ENCODE measurements at places on chromosomes 2 and 18. TPM values are rescaled to one million over a fixed set of nuclear protein-coding genes. Genes with fewer than 3 reads are reported as not detected.

The GREB1 gene
- polyA plus RNA-seq: 0.09 TPM

- H3K27me3 ChIP-seq: no peaks in the 10 kb centered on the region
- no peaks in the 10 kb centered on the region for H3K36me3 ChIP-seq
- H3K27ac ChIP-seq: no peak overlapping the region
- no peak overlapping the region for H3K4me3 ChIP-seq
- no peak for DNase-seq
These were observed 341.0 kb upstream of the KYNU start for GRCh38 chr2:142536492-142536891.

The SKA1 gene
- 1.6 TPM for polyA plus RNA-seq

DNA sequence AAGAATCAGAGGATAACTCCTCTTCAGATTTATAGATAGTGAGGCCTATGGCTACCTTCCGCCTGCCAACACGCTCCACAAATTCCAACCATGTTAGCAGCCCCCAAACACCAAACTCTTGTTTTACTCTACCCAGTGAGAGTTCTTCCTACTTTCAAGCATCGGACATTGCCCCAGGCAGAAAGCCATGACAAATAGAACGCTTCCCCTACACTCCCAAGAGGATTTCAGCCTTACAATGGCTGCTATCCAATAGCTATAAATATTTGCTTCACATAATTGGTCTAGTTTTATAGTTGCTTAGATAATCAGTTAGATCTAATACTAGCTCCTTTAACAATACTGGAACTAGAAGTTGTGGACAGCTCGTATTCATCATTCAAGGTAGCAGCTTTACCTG is 503.4 kb upstream of the VRK2 start:
- no peak overlapping the region for H3K4me3 ChIP-seq
- H3K36me3 ChIP-seq: no peaks in the 10 kb centered on the region
- no peak for DNase-seq

The ARHGAP15 gene
- 60.9 TPM for polyA plus RNA-seq

The PSTPIP2 gene
- polyA plus RNA-seq: 18.3 TPM

The RNU2-63P gene
- polyA plus RNA-seq: not detected

DNA sequence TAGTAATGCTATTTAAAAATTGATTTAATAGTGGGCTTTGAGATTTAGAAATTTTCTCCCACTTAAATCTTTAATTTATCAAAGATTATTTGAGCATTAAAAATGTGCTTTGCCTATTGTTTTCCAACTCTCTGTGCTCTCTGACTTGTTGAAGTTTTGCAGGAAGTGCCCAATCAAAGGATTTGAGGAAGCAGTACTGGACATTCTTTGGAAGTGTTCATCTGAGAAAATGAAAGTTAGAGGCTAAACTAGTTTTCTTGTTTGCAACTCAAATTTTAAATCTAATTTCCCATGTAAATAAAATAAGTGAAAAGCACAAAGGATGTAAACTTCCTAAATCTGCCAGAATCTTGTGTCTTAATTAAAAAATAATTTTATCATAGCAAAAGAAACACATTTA is 89.1 kb downstream of the CAMKMT start:
- peaks cover 2% of the 10 kb centered on the region for H3K36me3 ChIP-seq
- H3K27ac ChIP-seq: no peak overlapping the region
- H3K27me3 ChIP-seq: no peaks in the 10 kb centered on the region
- peaks cover 3% of the 10 kb centered on the region for H3K4me1 ChIP-seq
- no peak overlapping the region for H3K4me3 ChIP-seq
- no peak for DNase-seq

GRCh38 chr2:219671279-219671678 is 43.8 kb downstream of the SLC4A3 start:
- no peaks in the 10 kb centered on the region for H3K27me3 ChIP-seq
- H3K4me3 ChIP-seq: no peak overlapping the region
- H3K4me1 ChIP-seq: no peaks in the 10 kb centered on the region
- no peak overlapping the region for H3K27ac ChIP-seq

GRCh38 chr2:230980468-230980867 is 15.5 kb upstream of the SPATA3 start:
- H3K4me1 ChIP-seq: peaks cover 3% of the 10 kb centered on the region
- H3K36me3 ChIP-seq: no peaks in the 10 kb centered on the region

All from spleen (tissue), 13 donors.